ENCODE measurements at places on chromosomes 1 and 21.

DNA sequence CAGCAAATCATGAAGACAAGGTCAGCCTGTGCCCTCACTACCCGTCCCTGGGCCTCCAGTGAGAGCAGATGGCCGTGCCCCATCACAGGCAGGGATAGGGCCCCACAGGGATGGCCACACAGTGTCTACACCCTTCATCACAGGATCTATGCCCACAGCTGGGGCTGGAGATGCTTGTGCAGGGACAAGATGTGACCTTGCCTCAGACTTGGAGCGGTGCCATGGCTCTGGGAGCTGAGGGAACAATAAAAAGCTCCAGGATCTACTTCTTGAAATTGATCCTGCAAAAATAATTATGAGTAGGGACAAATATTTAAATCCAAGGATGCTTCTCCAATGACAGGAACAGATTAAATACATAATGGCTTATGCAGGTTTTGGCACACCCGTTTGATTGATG, 25.4 kb upstream of the TCEA3 start:
- DNase-seq: no peak

DNA sequence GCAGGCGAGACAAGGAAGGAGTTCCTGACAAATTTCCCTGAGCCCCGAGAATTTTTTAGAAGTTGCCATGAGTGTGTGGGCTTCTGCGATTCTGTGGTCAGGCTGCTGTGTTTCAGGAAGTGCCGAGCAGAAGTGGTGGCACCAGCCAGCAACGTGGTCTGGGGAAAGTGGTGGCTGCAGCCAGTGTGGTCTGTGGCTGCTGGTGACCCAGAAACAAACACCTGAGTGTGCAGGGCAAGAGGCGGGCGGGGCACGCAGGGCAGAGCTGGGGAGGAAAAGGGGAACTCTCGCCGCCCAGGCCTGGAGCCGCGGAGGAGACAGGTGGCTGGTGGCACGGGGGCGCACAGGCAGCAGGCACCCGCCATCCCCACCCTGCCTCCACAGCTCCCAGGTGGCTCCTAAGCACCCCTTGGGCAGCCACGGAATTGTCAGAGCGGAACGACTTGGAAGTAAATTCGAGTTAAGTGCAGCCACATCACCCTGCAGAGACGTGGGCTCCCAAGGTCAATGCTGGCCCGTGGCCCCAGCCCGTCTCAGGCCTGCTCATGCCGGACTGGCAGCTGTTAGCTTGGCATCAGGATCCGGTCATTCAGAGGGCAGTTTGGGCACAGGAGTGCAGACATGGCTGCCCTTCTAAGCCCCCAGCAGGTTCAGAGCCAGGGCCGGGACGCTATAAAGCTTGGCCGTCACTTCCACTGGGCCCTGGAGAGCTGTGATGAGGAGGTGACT, 25.1 kb downstream of the PRDM16 start:
- DNase-seq: no peak

DNA sequence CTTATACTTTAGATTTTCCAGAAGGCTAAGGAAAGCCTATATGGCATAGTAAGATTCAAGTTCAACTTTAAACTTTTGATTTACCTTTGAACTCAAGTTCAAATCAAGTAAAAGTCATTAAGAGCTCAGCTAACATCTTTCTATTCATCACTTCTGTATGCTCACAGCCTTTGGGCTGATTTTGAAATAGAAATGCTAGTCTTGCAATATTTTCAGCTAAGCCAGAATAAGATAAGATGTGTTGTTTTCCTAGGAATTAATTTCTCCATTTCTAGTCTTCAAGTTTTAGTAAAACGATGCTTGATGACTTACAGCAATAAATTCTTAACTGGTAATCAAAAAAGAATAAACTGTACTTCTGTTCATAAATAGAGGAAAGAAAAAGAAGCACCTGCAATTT, 35.6 kb downstream of the ATP1B1 start:
- no peak for DNase-seq

DNA sequence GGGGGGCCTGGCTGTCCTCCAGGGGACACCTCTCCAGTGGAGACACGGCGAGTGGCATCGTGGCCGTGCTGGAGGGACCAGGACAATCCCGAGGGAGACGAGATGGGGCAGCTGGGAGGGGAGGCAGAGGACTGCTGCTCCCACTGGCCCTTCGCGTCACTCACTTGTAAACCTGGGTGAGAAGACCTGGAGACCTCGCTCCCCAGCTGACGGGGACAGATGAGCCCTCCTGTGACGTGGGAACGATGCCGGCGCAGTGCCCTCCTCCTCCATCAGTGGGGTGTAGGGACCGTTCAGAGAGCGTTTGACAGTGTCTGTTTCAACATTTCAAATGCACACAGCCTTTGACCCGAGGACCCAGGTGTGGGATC, 4.6 kb downstream of the SPATC1L start:
- DNase-seq: no peak

DNA sequence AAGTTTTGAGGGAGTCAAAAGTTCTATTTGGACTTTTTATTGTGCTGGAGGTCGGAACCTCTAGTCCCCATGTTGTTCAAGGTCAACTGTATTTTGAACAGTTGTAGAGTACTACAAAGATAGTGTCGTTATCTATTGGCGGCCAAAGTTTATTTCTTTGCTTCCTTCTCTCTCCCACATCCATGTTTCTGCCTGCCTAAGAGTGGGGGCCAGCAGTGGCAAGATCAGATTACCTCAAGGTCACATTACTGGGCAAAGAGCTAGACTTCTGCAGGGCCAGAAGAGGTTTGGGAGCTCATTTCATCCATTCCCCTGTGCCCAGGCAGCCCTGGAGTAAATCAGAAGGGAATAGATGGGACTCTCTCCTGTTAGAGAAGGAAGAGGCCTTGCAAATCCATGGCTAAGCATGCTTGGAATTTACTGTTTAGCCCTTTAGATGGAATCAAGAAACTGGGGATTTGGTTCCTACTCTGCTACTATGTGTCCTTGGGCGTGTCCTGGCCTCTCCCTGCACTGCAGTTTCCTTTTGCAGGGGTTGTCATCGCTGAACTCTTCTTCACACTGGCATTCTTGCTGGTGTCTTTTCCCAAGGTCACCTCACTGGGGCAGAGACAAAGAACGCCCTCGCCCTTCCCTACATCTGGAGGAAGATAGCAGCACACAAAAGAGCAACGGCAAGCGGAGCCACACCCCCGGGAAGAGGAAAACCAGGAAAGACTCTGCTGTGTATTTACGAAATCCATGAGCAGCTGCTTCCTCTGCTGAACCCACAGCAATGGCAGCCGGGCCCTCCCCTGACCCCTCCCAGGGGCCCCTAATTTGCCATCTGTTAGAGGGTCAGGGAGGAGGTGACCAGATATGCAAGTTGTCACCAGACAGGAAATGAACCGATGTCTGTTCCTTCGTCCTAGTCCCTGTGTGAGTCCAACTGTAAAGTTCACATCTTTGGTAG, 73.3 kb downstream of the PLPP3 start:
- DNase-seq: no peak

- DNase-seq: no peak
These were observed 476.7 kb downstream of the LTN1 start for GRCh38 chr21:28516021-28516420.

DNA sequence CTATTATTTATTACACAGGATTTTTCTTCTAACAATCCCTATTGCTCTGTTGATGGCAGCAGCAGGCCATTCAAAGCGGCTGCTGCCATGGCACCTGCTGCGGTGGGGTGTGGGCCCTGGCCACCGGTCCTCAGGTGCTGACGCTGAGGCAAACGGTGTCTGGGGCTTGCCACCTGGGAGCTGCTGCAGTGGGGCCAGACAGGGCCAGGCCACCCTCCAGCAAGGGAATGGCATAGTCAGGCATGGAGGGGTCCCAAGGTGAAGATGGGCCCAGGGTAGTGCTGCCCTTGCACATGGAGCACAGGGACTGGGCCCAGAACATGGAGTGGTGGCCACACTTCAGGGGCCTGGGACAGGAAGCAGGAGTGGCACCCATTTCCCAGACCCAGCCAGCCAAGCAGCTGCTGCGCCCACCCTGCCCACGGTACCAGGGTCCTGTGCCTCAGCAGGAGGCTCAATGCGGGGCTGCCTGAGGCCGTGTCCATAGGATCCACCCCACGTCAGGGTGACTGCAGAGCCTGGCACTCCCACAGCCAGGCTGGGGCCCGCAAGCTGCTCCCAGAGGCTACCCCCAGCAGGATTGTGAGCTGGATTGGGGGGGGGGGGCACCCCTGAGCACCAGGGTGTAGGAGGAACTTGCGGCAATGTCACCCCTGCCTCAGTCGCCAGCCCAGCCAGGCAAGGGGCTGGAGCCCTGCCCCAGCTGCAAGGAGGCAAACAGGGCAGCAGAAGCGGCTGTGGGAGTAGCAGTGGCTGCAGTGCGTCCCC, 53.9 kb upstream of the KRTAP11-1 start:
- no peak for DNase-seq

- DNase-seq: no peak
These were observed 67.6 kb downstream of the PKN2 start for GRCh38 chr1:88751714-88752113.

DNA sequence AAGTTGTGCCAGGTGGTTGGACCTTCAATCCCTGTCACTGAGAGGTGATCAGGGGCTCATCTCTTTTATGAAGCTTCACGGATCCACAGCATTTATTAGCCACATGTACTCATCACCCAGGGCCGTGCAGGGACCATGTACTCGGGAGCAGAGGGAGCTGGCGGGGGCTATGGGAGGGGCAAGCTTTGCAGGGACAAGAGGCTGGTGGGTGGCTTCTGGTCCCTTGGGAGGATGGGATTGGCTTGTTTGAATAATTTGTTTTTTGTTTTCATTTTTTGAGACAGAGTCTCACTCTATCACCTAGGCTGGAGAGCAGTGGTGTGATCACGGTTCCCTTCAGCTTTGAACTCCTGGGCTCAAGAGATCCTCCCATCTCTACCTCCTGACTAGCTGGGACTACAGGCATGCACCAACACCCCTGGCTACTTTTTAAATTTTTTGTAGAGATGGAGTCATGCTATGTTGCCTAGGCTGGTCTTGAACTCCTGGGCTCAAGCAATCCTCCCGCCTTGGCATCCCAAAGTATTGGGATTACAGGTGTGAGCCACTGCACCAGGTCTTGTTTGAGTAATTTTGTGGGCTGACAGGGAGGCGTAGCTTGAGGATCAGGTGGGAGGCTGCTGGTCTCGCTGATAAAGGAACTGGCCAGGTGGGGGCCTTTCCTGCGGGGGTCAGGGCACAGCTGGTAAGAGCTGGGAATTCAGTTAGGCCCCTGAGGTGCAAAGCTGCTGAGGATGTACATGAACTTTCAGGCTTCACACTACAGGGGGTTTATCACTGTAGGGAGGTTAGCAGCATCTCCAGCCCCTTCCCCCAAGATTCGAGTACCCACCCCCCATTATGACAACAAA, 308.0 kb upstream of the C1orf174 start:
- DNase-seq: no peak

DNA sequence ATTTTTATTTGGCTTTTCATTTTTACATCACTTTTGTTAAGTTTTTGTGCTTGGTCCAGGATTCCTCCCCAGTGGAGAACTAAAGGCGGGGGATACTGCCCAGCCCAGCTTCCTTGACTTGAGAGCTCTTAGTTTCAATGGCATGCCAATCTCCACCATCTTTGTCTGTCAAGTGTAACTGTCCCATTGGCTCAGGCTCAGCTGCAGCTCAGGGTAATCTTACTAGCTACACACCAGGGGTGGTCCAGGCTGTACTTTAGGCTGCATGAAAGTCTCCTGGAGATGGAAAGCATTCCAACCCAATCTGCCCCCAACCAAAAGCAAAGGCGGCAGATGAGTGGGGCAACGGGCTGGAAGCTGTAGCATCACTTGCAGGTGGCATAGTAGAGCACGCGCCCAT, 31.4 kb downstream of the CAMK1G start:
- DNase-seq: no peak

GRCh38 chr1:73463873-73464272, 734.1 kb downstream of the LRRIQ3 start:
- DNase-seq: no peak

DNA sequence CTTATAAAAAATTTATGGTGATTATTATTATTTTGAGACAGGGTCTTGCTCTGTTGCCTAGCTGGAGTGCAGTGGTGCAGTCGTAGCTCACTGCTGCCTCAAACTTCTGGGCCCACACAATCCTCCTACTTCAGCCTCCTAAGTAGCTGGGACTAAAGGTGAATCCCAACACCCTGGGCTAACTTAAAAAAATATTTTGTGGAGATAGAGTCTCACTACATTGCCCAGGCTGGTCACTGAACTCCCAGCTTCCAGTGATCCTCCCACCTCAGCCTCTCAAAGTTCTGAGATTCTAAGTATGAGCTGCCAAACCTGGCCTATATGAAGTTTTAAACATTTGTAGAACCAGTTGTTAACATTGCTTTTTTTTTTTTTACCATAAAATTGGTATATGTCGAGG, 18.2 kb downstream of the NFIA start:
- no peak for DNase-seq

DNA sequence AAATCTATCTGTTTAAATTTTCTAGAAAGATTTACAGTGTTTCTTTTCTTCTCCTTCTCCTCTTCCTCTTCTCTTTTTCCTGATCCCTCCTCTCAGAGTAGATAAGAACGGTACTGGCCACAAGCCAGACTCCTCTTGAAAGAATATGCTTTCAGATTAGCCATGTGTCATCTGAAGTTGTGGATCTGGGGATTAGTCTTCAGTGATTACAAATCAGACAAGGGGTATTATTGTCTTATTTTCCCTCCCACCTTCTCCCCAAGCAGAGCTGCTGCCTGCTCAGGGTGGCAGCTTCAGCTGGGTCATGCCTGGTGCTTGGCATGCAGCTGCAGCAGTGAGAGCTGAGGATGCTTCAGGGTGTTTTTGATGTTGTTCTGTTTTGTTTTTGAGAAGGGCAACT, 42.7 kb downstream of the SGIP1 start:
- no peak for DNase-seq

DNA sequence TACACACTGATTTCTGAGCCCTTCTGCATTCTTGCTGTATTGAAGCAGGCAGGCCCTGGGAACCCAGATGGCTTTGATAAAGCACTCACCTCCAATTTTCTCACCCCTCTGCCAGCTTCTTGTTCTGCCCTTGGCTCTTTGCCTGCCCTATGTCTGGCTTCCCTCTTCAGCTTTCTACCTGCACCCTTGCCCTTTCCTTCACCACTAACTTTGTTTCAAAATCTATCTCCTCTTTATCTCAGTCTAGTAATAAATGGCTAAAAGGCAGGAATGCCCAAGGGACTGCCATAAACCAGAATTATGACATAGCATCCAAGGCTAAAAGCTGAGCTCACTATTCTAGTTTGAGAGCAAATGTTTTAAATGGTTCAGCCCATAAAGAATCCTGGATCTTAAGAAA, 178.7 kb downstream of the TNR start:
- DNase-seq: no peak

DNA sequence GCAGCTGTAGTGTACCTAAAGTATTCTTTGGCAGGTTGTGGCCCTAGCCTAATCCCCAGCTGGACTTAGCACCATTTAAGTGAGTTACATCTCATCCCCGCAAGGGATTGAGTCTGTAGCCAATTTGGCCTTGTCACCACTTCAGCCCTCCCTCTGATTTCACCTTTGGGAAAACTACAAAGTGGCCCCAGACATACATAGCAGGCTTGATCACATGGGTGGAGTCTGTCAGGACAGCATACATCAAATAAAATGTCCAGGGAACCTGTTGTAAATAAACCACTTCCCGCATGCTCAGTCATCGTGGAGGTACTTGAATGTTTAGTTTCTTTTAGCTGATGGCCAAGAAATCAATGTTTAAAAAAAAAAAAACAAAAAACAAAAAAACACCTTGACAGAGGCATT, 142.5 kb downstream of the DHRS3 start:
- DNase-seq: peak; percentile 22
